Caco-2 (cell line): ENCODE measurements at places on chromosomes 5 and 9. TPM values are rescaled to one million over a fixed set of nuclear protein-coding genes. Genes with fewer than 3 reads are reported as not detected.
A peak's percentile ranks its signal among the peaks of the same experiment; 100 is the strongest.

GRCh38 chr5:52801329-52801728 lies 13.6 kb downstream of the ITGA1 start:
- no peaks in the 10 kb centered on the region for H3K27me3 ChIP-seq
- peak overlapping the region; percentile 50 for H3K27ac ChIP-seq
- H3K36me3 ChIP-seq, result no peaks in the 10 kb centered on the region

DNA sequence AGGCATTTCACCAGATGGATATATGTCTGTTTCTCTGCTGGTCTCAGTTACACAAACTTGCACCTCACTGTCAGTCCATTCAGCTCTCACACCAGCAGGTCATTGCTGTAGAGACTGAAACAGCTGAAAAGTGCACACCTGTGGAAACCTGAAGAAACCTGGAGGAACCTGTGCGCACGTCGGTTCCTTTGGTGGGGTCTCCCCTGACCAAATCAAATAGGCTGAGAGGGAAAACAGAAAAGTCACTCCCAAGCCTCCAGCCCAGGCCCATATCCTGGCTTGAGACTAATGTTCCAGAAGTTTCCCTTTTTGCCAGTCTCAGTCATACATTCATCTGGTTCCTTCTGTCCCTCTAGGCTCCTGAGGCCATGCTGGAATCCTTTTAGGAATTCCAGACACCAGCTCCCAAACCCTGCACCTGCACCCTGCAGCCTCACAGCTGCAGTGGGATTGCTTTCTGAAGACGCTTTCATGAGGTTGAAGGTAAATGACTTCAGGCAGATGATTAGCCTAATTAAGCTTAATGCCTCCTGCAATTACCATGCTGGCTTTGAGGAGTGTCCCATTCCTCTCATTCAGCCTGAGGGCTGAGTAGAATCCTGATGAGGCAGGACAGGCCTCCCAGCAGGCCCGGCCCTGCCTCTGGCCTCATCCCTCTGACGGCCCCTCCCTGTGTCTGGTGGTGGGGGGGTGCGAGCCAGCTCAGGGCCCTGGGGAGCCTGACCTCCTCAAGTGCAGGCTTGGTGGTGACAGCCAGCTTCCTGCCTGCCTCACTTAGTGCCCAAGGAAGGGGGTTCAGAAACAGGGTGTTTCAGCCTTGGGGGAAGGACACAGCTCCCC lies 24.3 kb upstream of the CXCL14 start:
- peak; percentile 58 for DNase-seq
- peaks cover 30% of the 10 kb centered on the region for H3K4me1 ChIP-seq
- H3K4me3 ChIP-seq, result no peak overlapping the region
- H3K36me3 ChIP-seq, result no peaks in the 10 kb centered on the region
- no peaks in the 10 kb centered on the region; the same call in 1 of the 2 replicates for H3K27me3 ChIP-seq

DNA sequence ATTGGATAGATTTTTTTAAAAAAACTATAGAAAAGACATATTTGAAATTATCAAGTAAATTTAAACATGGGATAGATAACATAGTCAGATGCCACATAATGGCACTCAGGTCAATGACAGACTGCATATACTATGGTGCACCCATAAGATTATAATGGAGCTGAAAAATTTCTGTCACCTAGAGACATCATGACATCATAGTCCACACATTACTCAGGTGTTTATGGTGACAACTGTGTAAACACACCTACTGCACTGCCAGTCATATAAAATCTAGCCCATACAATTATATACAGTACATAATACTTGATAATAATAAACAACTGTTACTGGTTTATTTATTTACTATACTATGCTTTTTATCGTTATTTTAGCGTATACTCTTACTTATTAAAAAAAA lies 58.6 kb downstream of the CPLANE1 start:
- H3K4me3 ChIP-seq, result no peak overlapping the region
- H3K27me3 ChIP-seq, result no peaks in the 10 kb centered on the region
- no peaks in the 10 kb centered on the region for H3K4me1 ChIP-seq
- DNase-seq, result no peak
- H3K27ac ChIP-seq, result no peak overlapping the region
- H3K36me3 ChIP-seq, result no peaks in the 10 kb centered on the region

The PKD2L2 gene
- total RNA-seq, result not detected in 2 replicates

The CDC20B gene
- total RNA-seq, result not detected in 2 replicates

The CXCL14 gene
- not detected in 2 replicates for total RNA-seq
